ENCODE measurements at places on chromosomes 6 and 20. TPM values are rescaled to one million over a fixed set of nuclear protein-coding genes. Genes with fewer than 3 reads are reported as not detected.

Gene AFG1L
- 3.6 TPM for total RNA-seq

Gene THBS2
- total RNA-seq: not detected

Gene PDE10A
- not detected for total RNA-seq

Gene UNC5CL
- total RNA-seq: 4.4 TPM

Gene GGTLC1
- total RNA-seq: not detected

Gene ADGB
- total RNA-seq: not detected

DNA sequence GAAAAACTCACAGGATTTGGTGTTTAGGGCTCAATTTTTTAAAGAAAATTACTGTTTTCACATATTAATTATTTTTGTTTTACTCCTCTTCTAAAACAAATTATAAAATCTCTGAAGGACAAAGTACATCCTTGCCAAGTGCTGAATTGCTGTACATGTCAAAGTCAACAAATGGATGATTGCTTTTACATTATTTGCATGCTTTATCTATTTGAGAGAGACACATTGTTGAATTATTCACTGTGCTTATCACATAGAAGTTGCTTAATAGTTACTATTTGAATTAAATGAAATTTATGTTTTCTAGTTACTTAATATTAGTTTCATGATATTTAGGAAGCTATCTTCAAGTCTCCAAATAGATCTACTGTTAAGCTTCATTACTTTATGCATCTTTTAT is 318.6 kb upstream of the PTCHD4 start:
- DNase-seq: no peak

DNA sequence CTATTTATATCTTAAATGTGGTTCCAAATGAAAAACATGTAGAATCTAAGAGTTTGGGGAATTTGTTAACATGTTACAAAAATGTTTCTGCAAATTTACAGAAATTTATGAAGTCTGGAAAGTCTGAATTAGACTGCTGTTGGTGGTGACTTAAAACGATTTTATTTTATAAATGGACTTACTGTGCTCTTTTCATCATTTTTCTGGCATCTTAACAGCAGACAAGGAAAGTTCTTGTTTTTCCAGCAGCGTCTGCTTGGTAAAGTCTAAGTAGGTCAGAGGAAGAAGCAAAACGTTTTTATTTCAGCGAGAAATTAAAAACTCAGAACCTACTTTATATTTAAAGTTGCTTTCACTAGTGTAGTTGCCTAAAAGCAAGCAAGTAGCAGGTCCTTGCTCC is 48.6 kb upstream of the COL9A1 start:
- no peak for DNase-seq

DNA sequence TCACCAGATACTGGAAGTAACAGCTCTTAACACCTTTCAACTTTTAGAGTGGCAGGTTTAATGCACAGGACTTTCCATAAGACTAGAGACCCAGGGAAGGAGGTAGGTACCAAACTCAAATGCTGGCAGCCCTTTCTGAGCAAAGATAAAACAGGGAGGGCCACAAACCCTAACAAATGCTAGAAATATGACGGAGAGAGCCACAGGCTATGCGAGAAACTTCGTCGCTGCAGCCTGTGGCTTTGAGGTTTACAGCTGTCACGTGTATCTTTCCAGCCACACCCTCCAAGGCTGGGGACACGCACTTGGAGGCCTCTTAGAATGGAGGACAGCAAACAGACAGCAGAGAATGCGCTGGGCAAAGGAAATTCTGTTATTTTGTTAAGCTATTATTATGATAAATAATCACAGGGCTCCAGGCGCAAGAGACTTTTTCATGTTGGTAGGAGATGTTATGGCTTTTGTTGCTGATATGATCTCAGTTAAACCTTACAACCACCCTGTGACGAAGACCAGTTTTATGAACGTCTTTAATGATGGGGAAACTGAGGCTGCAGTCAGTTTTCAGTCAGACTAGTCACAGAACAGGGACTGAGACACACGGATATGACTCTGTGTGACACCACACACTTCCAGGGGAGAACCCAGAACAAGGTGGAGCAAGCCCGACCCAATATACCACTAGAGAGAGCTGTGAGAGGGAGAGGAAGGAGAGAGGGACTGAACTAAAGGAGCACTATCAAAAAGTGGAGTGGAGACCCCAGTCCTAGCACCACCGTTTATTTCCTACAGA is 2.0 kb downstream of the TRAM2 start:
- DNase-seq: peak; percentile 84

GRCh38 chr20:61220626-61221325 is 31.3 kb upstream of the CDH4 start:
- DNase-seq: no peak

DNA sequence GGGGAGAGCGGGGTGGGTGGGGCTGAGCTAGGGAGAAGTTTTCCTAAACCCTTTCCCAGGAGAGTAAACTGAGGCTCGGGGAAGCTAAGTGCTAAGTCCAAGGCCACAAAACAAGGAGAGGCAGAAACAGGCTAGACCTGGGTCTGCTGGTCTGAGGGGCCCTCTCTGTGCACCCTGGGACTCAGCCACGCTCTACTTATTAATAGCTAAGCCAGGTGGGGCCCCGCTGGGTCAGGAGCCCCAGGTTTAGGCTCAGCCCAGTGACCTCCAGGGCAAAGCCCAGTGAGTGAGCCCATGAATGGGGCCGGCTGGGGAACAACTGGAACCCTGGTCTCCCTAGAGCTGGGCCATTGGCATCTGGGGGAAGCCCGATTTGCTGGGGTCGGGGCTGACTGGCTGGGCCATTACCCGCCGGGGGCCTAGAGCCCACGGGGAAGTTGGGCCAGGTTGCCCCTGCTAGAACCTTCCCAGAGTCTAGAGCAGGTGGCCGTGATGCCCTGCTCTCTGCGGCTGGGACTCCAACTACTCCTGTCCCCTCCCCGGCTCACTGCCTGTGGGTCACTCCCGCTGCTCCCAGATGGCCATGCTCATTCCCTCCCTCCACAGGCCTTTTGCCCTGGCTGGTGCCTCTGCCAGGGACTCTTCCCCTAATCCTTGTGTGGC is 24.1 kb upstream of the NOL4L start:
- no peak for DNase-seq

DNA sequence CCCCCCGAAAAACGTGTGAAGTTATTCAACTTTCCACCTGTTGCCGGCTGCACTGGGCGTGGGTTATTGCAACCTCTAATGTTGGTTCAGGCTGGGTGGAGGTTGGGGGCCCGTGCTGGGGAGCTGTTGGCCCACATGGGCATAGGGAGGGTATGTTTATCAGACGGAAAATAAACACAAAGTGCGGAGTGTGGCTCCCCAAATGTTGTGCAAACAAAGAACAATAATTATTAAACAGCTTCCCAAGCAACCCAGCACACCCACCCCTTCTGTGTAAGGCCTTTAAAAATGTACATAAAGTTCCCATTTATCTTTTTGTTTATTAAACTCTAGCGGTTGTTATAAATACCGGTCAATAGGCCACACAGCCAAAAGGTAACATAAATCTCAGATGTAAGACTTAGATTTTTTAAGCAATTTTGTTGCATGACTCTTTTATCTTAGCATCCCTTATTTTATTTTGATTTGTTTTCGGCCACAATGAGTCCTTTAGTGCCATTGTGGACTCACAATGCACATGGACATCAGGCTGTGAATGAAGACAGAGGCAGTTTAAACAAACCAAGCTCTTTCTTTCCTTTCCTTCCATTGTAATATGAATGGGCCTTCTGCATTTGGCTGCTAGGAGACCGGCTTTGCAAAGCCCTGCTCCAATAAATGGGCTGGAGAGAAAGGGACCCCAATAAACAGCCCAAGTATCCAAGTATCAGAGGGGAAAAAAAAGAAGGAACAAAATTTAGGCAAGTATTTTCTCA is 6.9 kb upstream of the DLL1 start:
- no peak for DNase-seq

GRCh38 chr6:16828058-16828457 is 66.8 kb upstream of the ATXN1 start:
- no peak for DNase-seq

DNA sequence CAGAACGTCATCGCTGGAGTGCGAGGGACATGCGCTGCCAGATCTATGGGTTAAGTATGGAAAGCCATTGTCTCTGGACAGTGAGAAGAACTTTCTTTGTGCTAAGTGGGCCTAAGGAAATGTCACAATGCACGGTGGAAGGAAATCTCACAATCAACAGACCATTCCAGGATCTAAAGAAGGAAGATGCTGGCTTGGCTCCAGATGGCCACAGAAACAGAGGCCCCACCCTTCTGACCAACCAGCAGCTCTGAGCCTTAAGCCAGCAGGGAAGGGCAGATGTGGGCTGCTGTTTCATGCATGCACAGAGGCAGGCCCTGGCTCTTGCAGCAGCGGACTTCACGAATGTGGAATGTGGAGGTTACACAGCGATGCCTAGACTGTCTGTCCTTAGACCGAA is 156.3 kb downstream of the SOBP start:
- DNase-seq: no peak

GRCh38 chr6:12230523-12230922 is 59.6 kb upstream of the EDN1 start:
- DNase-seq: no peak

GRCh38 chr20:25016471-25016870 is 23.9 kb upstream of the APMAP start:
- no peak for DNase-seq

GRCh38 chr20:25317351-25318075 is 69.6 kb downstream of the PYGB start:
- no peak for DNase-seq

DNA sequence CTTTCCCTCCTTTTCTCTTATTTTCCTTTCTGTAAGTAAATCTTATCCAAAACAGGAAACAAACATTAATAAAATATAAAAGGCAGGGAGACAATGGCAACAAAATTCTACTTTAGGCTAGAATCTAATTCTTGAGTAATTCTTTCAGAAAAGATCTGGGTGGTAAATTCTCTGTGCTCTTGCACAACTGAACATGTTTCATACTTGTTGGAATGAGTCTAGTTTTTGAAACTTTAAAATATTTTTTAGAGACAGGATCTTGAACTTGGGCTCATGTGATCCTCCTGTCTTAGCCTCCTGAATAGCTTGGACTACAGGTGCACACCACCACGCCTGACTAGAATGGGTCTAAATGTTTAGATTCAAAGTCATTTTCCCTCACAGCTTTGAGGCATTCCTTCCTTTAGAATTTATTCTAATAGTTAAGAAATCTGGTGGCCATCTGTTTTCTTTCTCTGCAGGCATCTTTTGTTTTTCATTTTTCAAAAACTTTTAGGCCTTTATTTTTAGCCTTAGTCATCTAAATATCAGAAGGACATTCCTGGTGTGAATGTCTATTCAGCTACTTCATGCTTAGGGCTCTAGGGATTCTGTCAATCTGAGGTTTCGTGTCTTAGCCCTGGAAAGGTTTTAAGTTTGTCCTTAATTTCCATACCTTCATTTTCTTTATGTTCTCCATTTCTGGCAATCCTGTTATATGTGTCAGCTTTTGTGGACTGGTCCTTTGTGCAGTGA is 76.5 kb downstream of the CDKAL1 start:
- DNase-seq: no peak

- DNase-seq: peak; percentile 34
Measured at GRCh38 chr6:168865-169455, 123.3 kb upstream of the DUSP22 start.

- DNase-seq: no peak
Measured at GRCh38 chr6:72218125-72218524, 331.8 kb downstream of the RIMS1 start.

DNA sequence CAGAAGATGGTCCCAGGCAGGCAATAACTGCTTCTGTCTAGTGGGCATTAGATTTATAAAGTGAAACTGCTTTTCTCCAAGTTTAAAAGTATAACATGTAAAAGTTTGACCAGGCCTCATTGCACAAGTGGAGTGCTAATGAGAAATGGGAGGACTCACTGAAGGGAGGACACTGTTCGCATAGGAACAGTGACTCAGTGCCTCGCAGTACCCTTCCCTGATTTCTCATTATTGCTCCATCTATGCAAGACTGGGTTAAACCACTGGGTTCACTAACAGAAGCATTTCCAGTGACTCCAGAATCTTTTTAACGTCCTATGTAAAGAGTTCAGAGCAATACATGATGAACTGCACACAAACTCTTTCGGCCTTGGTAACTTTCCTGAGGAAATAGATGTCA is 79.6 kb downstream of the PCSK2 start:
- DNase-seq: no peak

GRCh38 chr20:35111141-35111888 is 18.7 kb upstream of the TRPC4AP start:
- DNase-seq: no peak

DNA sequence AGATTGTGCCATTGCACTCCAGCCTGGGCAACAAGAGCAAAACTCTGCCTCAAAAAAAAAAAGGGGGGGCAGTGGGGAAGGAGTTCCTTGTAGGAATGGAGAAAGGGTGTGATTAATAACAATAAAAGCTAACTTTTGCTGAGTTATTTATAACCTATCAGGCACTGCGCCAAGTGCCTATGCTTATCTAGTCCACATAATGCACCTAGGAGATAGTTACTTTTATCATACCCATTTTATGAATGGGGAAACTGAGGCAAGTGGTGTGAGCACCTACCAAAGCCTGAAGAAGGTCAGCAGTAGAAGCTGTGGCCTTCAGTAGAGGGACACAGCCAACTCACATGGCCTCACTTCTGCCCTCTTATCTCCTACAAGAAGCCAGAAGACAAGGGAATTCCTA is 13.6 kb upstream of the PPP1R16B start:
- no peak for DNase-seq

Data from CD4-positive, CD25-positive, alpha-beta regulatory T cell (primary cell).